ENCODE measurements at places on chromosomes 16 and 17.

GRCh38 chr16:21654881-21655280 lies 2.5 kb upstream of the IGSF6 start:
- DNase-seq: no peak

GRCh38 chr17:39219647-39220154 lies 6.0 kb downstream of the STAC2 start:
- DNase-seq: no peak

DNA sequence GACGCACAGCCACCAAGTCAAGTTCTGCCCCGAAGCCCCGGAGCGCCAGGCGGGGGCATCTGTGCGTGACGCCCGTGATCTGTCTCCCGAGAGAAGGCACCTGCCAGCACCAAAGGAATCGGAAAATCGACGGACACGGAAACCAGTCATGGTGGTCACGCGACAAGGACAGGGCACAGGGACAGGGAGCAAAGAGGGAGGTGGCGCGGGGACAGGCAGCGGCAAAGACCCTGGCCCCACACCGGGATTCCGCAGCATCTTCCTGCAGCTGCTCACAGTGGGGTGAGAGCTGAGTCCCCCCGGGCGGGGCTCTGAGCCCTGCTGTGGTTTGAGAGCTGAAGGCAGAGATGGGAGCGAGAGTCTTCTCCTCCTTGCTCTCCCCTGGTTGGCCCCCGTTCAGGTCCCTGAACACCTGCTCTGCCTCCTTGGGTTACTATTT lies 56.4 kb downstream of the ABR start:
- DNase-seq: no peak

- DNase-seq: no peak
Measured at GRCh38 chr16:10817514-10817913, 1.1 kb downstream of the TVP23A start.

All from activated CD4-positive, CD25-positive, alpha-beta regulatory T cell treated with anti-CD3 and anti-CD28 coated beads, Interleukin-2, amount 50 U/mL, for 16 hours (primary cell).